ENCODE measurements at places on chromosomes 16 and 17.
A peak's percentile ranks its signal among the peaks of the same experiment; 100 is the strongest.

DNA sequence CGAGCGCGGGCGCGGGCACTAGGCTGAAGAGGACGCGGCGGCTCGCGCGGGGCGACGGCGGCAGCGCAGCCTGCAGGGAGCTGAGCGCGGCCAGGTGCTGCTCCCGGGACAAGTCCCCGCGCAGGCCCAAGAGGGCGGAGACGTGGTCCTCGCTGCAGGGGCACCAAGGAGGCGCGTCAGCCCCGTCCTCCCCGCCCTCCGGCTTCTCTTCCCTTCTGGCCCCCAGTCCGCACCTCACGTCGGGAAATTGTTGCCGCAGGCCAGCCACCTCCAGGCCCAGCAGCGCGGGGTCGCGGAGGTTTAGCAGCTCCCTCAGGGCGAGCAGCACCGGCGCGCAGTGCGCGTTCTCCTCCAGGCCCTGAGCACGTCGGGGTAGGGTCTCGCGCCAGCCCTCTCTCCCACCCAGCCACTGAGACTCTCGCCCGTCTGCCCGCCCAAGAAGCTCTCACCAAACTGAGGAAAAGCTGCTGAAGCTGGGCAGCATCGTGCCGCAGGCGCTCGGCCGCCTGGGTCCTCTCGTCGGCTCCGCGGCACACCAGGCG lies 761 bp upstream of the MATCAP1 start:
- no peak for DNase-seq

DNA sequence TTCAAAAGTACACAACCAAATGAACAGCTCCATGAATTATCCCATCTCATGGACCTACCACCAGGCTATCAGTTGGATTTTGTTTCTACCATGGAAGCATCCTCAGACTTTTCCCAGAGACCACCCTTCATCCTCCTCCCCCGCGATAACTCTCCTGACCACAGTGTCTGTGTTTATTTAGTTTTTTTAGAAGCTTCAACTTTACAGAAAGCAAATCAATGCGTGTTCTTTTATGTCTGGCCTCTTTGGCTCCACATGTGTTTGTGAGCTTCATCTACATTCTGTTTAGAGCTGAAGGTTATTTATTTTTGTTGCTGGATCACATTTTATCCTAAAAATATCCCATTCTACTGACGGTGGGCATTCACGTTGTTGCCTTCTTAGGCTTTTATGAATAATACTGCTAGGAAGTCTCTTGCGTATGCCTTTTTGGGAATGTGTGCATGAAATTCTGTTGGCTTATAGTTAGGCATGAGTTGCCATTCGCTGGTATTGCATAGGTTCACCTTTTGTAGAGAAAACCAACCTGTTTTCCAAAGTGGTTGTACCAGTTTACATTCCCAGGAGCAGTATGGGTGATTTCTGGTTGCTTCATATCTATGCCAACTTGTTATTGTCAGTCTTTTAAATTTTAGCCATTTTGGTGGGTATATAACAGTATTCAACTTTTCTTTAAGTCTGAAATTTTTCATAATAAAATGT lies 83.0 kb downstream of the CMIP start:
- DNase-seq: no peak

- DNase-seq: no peak
Observed at GRCh38 chr16:3722508-3722907, 5.2 kb upstream of the TRAP1 start.

DNA sequence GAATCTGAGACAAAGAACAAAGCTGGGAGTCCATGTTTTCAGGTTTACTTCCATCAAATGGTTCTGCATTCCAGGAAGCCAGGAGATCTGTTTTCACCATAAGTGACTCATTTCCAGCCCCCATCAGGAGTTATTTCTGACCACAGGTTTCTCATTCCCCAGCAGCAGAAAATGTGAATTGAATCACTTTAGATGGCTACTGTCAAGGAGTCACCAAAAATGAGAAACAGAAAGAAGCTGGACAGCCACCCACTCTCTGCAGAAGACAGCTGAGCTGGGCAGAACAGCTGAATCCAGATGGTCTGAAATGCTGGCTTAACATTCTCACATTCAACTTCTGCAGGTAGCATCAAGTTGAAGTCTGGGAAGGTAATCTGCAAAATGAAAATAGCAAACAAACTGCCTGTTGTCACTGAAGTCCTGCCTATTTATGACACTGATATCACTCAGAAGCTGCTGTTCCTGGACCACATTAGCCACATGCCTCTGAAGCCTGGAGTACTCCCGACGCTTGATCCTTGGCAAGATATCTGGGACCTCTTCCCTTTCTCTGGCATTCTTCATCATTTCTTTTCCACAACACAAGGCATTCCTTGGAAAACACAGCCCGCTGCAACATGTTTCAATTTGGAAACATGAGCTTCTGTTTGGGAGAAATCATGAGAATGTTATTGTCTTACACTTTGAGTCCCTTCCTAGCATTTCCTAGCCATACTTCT lies 15.3 kb downstream of the CCL11 start:
- no peak for DNase-seq

GRCh38 chr17:40961591-40961990 lies 5.2 kb downstream of the KRT39 start:
- DNase-seq: no peak

DNA sequence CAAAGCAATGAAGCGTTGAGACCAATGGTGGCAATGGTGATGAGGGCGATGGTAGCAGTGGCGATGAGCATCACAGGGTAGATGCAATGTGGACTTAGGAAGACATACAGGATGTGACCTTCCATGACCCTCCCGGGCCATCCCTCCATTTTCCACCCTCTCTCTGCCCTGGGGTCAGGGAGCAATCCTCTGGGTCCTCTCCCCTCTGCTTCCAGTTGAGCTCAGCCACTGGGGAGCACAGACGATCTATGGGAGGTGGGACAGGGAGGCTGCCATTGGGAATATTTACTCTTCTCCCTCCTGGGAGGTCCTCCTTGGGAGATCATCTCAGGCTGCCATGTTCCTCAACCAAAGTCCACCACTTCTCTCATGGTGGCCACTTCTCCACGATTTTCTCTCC lies 260.7 kb upstream of the FOXF1 start:
- no peak for DNase-seq

GRCh38 chr17:36553459-36553858 lies 8.7 kb downstream of the GGNBP2 start:
- DNase-seq: no peak

DNA sequence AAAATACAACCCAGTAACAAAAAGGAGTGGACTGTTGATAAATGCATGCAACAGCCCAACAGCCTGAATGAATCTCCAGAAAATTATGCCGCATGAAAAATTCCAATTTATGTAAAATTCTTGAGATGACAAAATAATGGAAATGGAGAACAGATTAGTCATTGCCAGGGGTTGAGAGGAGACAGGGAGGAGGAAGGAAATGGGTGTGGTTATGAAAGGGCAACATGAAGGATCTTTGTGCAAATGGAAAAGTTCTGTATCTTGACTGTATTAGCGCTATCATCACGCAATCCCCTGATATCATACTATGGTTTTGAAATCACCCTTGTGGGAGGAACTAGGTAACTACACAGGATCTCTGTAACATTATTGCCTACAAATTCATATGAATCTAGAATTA lies 1058.3 kb upstream of the RBFOX1 start:
- DNase-seq: no peak

- DNase-seq: no peak
Observed at GRCh38 chr17:49976163-49976827, 7.3 kb downstream of the DLX4 start.

- DNase-seq: no peak
Observed at GRCh38 chr17:77803726-77804125, 154.8 kb upstream of the TNRC6C start.

GRCh38 chr17:32880671-32881453 lies 3.9 kb upstream of the MYO1D start:
- peak; percentile 29 for DNase-seq

GRCh38 chr17:78996781-78997201 lies 12.8 kb downstream of the CANT1 start:
- peak; percentile 28 for DNase-seq

GRCh38 chr17:53462393-53462811 lies 360.3 kb upstream of the KIF2B start:
- DNase-seq: no peak

- no peak for DNase-seq
Observed at GRCh38 chr16:3242709-3243108, 7.8 kb upstream of the ZNF200 start.

- peak; percentile 10 for DNase-seq
Observed at GRCh38 chr17:77695386-77695785, 263.1 kb upstream of the TNRC6C start.

DNA sequence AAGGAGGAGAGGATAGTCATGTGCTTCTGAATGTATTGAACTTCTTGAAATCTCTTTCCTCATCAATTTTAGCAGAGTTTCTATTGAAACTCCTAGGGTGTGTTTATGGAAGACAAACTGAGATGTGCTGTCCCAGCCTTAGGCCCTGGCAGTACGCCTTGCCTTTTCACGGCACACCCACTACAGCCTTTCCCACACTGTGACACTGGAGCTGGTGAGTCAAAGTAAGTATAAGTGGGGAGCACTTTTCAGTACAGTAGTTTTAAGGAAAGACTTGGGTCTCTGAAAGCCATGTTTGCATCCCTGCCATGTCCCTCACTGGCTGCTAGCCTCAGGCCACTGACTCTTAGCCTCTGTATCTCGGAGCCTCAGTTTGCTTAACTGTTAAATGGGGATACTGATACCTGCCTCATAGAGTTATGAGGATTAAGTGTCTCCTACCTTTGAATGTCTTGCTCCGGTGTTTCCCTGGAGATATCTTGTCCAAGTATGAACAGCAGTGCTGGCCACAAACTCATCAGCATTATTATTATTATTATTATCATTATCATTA lies 144.7 kb upstream of the CRHR1 start:
- DNase-seq: no peak

- no peak for DNase-seq
Observed at GRCh38 chr17:16968786-16969185, 3.1 kb downstream of the TNFRSF13B start.

DNA sequence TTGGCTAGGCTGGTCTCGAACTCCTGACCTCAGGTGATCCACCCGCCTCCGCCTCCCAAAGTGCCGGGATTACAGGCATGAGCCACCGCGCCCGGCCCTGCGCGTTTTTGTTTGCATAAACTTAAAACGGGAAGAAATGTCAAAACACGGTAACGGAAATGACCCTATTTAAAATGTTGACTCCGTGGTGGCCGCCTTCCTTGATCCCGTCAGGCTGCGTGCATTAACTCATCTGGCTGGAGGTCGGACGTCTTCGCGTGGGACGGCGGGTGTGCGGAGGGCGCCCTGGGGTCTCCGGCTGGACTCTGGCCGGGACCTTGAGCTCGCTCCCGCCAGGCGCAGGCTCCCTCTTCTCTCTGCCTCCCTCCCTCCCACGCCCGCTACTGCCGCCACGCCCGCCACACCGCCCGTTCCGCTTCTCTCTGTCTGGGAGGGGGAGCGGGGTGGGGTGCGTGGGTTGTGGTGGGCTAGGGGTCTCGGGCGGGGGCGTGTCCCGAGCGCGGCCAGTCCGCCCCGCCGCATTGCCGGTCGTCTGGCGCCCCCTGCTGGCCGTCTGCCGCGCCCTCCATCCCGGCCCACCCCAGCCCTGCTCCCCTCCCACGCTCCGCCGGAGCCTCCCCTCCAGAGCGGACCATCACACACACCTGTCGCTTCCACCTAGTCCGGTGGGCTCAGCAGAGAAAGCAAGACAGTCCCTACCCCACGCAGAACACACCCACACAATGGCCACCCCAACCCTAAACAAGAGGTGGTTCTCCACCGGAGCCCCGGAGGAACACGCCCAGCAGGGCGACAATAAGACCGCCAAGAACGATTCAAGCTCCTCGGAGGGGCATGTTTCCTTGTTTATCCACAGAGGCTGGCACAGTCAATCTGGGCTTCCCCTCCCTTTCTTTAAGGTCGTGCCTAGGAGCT lies 1.2 kb upstream of the CCDC42 start:
- DNase-seq: peak; percentile 94

- DNase-seq: no peak
Observed at GRCh38 chr17:73371285-73371684, 59.5 kb upstream of the CDC42EP4 start.

GRCh38 chr16:54265575-54266107 lies 20.9 kb downstream of the IRX3 start:
- no peak for DNase-seq

GRCh38 chr16:86980644-86981043 lies 336.5 kb downstream of the C16orf95 start:
- DNase-seq: no peak

GRCh38 chr17:8013731-8014557 lies 11.5 kb downstream of the GUCY2D start:
- DNase-seq: no peak

- no peak for DNase-seq
Observed at GRCh38 chr16:50528820-50529219, 19.4 kb upstream of the NKD1 start.

- DNase-seq: no peak
Observed at GRCh38 chr17:79414063-79414792, 196.6 kb downstream of the RBFOX3 start.

- DNase-seq: no peak
Observed at GRCh38 chr17:43562679-43563599, 16.8 kb upstream of the ETV4 start.

DNA sequence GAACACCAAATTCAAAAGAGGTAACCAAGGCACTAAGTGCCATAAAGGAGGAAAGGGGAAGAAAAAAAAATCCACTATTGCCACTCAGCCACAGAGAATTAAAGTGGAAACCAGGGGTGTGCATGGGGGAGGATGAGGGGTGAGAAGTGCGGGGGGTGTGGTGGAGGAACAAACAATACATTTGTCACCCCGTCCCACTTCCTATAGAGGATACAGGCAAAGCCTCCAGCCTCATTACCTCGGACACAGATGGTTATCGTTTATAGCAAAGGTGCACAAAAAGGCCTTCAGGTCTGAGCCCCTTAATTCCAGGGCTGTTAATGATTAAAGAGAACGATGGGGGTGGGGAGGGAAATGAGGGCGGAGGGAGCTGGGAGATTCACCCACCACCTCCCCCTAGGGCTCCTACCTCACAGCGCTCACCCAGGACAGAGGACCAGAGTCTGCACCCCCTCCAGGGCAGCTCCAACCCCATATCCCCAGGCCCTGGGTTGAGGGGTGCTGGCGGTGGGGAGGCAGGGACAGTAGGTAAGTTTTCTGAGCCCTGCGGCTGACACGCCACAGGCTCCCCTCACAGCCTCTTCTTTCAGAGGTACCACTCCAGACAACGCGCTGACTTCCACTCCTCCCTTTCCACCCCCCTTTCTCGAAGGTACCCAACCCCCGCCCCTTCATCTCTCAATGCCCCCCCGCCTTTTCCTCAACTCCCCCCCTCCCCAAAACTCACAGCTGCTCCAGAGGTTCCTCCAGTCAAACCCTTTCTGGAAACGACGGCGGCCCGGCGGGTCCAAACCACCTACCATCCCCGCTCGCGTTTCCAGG lies 470 bp downstream of the DCUN1D3 start:
- peak; percentile 52 for DNase-seq
